Transverse colon (tissue), 4 donors: ENCODE measurements at places on chromosomes 4 and X.
A peak's percentile ranks its signal among the peaks of the same experiment; 100 is the strongest.

DNA sequence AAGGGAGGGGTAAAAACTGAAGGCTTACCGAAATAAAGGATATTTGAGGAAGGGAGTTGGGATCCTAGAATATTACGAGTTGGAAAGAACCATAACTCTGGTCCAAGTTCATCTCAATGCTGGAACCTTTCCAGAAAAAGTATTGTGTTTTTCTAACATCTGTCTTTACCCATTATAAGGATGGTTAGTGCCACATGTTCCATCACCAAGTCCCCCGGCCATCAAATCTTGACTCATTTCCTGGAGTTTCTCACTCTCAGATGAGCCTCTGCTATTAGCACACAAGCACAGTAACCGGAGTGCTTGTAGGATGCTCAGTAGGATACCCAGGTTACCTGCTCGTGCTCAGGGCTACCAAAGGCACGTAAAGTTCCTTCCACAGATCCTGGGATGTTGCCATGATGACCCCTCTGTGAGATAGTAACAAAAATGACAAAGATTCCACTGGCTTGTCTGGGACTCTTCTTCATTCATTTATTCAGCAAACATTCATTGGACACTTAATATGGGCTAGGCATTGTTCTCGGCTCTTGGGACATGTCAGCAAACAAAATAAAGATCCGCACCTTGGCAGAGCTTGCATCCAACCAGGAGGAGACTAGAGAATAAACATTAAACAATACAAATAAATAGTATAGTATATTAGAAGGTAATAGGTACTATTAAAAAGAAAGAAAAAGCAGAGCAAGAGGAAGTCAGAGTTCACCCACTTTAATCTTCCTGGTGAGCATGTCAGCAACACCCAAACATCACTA is 36.3 kb downstream of the PKD2 start:
- DNase-seq = no peak
- no peaks in the 10 kb centered on the region for H3K27me3 ChIP-seq
- no peak overlapping the region for H3K27ac ChIP-seq
- no peaks in the 10 kb centered on the region for H3K36me3 ChIP-seq
- H3K4me1 ChIP-seq = peaks cover 3% of the 10 kb centered on the region

DNA sequence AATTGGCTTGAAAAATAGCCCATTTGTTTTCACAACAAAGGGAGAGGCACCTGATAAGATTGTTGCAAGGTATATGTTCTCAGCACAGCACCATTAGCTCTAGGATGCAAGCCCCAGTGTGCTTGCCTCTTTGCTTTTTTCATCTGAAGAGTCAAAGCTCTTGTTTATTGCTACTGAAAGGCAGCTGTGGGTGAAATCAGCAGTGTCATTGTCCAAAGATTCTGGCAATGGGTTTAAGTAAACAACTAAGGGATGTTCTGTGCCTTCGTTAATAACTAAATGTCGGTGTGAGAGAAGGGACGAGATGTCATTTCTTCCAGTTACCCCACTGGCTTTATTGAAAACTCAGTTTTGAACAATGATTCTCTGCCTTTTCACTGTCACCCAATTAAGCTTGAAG is 567.7 kb downstream of the KCNIP4 start:
- no peak overlapping the region for H3K4me3 ChIP-seq
- no peak for DNase-seq
- no peaks in the 10 kb centered on the region for H3K36me3 ChIP-seq
- no peaks in the 10 kb centered on the region for H3K4me1 ChIP-seq

DNA sequence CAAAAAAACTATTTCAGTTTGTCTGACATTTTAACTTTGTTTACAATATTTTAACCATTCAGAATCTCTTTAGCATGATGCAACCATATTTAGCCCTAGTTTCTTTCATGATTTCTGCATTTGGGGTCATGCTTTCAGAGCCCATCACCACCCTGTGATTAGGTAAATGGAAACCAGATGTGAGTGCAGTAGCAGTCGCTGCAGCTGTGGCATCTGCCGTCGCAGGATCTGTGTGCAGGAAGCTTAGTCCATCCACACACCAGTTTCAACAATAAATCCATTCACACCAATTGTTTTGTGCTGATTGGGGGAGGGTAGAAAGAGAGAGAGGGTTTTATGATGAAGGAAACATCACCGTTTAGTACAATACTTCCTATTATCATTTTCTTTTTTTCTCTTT is 130.5 kb downstream of the CPEB2 start:
- no peak overlapping the region for H3K27ac ChIP-seq
- no peaks in the 10 kb centered on the region for H3K27me3 ChIP-seq
- H3K4me1 ChIP-seq = no peaks in the 10 kb centered on the region
- no peaks in the 10 kb centered on the region for H3K36me3 ChIP-seq
- no peak for DNase-seq

DNA sequence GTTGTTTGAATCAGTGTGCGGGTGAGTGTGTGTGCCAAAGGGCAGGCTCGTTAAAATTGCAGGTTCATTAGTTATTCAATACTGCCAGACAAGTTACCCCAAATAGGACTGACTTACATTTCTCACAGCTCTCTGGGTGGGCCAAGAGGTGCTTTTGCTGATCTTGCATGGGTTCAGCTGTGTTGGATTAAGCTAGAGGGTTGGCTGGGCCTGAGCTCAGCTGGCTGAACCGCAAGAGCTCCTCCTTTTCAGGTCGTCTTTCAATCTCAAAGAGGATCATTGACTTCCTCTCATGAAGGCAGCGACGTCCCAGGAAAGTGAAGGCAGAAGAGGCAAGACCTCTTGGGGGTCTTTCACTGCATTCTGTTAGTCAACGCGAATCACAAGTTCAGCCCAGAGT is 343.3 kb upstream of the FRG1 start:
- no peak for DNase-seq
- H3K27me3 ChIP-seq = no peaks in the 10 kb centered on the region
- no peaks in the 10 kb centered on the region for H3K36me3 ChIP-seq

DNA sequence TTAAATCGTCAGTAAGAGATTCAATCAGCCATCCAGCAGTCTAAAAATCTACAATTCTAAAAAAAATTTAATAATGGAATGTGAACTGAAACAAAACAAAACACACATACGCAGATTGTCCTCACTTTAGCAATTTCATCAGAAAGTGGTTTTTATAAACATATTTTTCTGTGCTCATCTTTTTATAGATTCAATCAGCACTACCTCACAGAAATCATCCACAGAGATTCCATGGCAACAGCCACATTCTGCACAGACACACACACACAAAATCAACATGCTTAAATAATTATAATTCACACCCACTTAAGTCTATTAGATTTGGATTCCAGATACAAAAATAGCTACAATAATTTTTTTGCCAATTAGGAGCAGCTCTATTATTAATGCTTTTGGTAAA is 149.0 kb upstream of the KCNIP4 start:
- no peak for DNase-seq
- H3K27ac ChIP-seq = no peak overlapping the region
- H3K4me3 ChIP-seq = no peak overlapping the region
- H3K36me3 ChIP-seq = no peaks in the 10 kb centered on the region

DNA sequence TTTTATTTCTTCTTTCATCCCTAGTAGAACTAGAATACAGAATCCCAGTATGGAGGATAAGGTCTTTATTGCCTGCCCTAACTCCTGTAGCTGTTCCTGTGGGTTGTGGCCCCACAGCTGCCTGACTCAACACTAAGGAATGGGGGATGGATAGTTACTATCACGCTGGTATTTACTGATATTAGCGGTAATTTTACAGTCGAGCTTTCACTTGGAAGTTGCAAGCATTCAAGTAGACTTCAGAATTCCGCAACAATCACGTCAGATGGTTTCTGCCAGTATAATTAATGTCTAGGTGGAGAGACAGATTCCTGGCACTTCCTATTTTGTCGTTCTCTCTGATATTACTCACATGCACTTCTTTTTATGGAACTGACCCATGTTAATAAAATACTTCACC is 489.8 kb downstream of the PABPC4L start:
- H3K4me1 ChIP-seq = no peaks in the 10 kb centered on the region
- no peak overlapping the region for H3K27ac ChIP-seq
- no peaks in the 10 kb centered on the region for H3K27me3 ChIP-seq
- DNase-seq = no peak
- no peaks in the 10 kb centered on the region for H3K36me3 ChIP-seq
- no peak overlapping the region for H3K4me3 ChIP-seq

DNA sequence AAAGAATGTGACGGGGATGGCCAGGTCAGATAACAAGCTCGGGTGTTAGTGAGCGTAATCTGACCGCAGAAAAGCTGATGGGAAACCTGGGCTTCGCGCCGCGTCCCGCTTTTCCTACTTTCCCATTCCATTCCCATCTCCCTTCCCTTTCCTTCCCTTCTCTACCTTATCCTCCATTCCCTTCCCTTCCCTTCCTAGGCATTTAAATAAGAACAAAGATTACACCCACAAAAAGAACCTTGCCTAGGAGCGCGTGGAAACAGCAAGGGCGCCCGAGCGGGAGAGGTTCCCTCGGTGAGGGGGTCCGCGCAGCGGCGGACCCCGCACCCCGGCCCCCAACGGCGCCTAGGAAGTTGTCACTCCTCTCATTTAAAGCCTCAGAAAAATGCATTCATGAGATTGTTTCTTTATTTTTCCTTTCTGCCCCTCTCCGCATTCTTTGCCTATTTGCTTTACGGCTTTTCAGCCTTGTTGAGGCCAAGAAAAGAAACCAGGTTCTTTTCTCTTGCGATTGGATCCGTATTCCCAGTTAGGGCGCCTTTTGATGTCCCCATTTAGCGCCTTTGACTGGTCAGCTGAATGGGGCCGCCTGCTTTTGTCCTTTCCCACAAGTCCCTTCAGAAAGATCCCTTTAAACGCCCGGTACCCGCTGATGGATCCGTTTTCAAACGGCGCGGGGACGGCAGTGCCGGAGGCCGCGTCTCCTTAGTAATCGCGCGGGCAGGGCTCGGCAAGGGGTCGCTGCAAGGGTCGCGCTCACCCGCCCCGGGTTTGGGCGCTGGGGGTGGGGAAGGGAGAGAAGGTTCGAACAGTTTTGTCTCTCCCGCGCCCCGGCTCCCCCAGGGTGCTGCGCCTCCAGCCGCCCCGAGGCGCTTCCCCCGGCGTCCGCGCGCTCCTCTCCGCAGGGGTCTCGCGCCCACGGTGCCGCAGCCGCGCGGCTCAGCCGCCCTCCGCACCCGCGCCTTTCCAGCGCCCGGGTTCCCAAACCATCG is 54.1 kb upstream of the TMEM33 start:
- H3K4me3 ChIP-seq = peak overlapping the region; percentile 6
- peaks cover 93% of the 10 kb centered on the region for H3K27me3 ChIP-seq
- no peak overlapping the region for H3K27ac ChIP-seq
- peaks cover 6% of the 10 kb centered on the region for H3K4me1 ChIP-seq

GRCh38 chr4:79050541-79050880 is 111.3 kb upstream of the PAQR3 start:
- no peaks in the 10 kb centered on the region for H3K36me3 ChIP-seq
- H3K27ac ChIP-seq = peak overlapping the region; percentile 59
- peaks cover 41% of the 10 kb centered on the region for H3K4me1 ChIP-seq

GRCh38 chrX:108072746-108073145 is 18.6 kb downstream of the PSMD10 start:
- H3K36me3 ChIP-seq = no peaks in the 10 kb centered on the region
- no peaks in the 10 kb centered on the region for H3K27me3 ChIP-seq
- H3K27ac ChIP-seq = no peak overlapping the region
- no peak overlapping the region for H3K4me3 ChIP-seq
- H3K4me1 ChIP-seq = no peaks in the 10 kb centered on the region

GRCh38 chr4:54074381-54074780 is 10.0 kb upstream of the CHIC2 start:
- no peaks in the 10 kb centered on the region for H3K4me1 ChIP-seq
- no peaks in the 10 kb centered on the region for H3K36me3 ChIP-seq
- H3K27me3 ChIP-seq = peaks cover 17% of the 10 kb centered on the region
- H3K27ac ChIP-seq = no peak overlapping the region
- no peak for DNase-seq
- H3K4me3 ChIP-seq = no peak overlapping the region

- DNase-seq = no peak
- no peak overlapping the region for H3K27ac ChIP-seq
- no peaks in the 10 kb centered on the region for H3K4me1 ChIP-seq
- H3K27me3 ChIP-seq = no peaks in the 10 kb centered on the region
Observed at GRCh38 chr4:71261001-71261400, 77.8 kb upstream of the SLC4A4 start.

DNA sequence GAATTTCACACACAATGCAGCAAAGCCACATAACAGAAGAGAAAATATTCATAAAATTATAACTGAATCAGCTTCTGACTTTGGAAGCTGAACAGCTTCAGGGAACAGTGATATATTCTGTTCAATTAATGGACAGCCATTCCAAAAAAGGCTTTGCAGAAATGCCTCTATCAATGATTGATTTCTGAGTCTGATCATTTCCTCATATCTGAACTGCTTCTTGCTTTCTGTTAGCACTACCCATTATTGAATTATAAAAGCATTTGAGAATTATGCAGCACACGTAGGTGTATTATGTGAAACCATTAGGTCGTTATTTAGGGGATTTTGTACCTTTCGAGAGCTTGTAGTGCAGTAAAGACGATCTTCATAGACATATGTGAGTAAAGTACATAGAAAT is 159.6 kb downstream of the STIM2 start:
- no peak overlapping the region for H3K27ac ChIP-seq
- no peak for DNase-seq
- no peak overlapping the region for H3K4me3 ChIP-seq
- H3K4me1 ChIP-seq = no peaks in the 10 kb centered on the region

GRCh38 chr4:113673450-113673849 is 88.1 kb downstream of the CAMK2D start:
- H3K27ac ChIP-seq = no peak overlapping the region
- H3K4me1 ChIP-seq = peaks cover 16% of the 10 kb centered on the region
- no peaks in the 10 kb centered on the region for H3K36me3 ChIP-seq
- H3K27me3 ChIP-seq = no peaks in the 10 kb centered on the region
- H3K4me3 ChIP-seq = no peak overlapping the region
- peak; percentile 16 for DNase-seq

GRCh38 chr4:105887508-105887907 is 7.8 kb upstream of the NPNT start:
- H3K4me3 ChIP-seq = no peak overlapping the region
- H3K27me3 ChIP-seq = no peaks in the 10 kb centered on the region
- DNase-seq = no peak
- no peak overlapping the region for H3K27ac ChIP-seq
- no peaks in the 10 kb centered on the region for H3K36me3 ChIP-seq

DNA sequence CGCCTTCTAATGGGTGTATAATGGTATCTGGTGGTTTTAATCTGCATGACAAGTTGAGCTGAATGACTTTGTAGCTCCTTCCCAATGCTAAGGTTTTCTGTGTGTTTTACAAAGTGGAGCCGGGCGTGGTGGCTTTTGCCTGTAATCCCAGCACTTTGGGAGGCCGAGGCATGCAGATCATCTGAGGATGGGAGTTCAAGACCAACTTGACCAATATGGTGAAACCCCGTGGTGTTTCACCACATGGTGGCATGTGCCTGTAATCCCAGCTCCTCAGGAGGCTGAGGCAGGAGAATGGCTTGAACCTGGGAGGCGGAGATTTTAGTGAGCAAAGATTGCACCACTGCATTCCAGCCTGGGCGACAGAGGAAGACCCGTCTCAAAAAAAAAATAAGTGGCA is 28.9 kb downstream of the ARFIP1 start:
- H3K36me3 ChIP-seq = no peaks in the 10 kb centered on the region
- DNase-seq = no peak
- H3K27ac ChIP-seq = no peak overlapping the region
- no peaks in the 10 kb centered on the region for H3K27me3 ChIP-seq
- H3K4me3 ChIP-seq = no peak overlapping the region
